ENCODE measurements at places on chromosomes 12 and 14.

- ATAC-seq = no peak
Observed at GRCh38 chr14:101028971-101029667, 125.6 kb upstream of the RTL1 start.

- ATAC-seq = peak; percentile 91
Observed at GRCh38 chr12:121110211-121110940, 22.3 kb upstream of the P2RX7 start.

DNA sequence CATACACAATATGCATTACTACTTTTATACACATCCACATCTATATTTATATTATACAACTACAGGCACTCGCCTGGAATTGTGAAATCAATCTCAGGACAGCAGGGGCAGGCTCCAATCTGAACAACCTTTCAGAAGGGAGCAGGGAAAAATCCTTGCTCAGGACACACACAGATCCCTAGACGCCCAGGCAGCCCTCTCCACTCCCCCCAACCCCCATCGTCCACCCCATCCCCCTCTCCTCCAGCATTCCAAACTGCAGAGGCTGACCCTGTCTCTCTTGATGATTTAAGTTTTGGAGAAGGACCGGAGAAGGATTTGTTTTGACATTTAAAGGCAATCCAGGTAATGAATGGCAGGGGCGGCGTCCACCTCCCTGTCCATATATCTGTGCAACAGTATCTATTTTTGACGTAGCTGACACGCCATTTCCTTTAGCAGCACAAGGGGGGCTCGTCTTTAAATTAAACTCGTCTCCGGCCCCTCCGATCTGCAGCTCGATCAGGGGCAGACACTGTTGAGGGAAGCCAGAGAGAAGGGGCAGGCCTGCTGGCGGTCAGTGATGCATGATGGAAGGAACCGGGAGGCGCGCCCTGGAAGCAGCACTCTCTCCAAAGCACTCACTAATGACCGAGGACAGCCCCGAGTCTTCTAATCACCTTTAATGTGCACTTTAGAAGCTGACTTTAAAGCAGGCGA, 95.0 kb upstream of the TBX5 start:
- no peak for ATAC-seq

DNA sequence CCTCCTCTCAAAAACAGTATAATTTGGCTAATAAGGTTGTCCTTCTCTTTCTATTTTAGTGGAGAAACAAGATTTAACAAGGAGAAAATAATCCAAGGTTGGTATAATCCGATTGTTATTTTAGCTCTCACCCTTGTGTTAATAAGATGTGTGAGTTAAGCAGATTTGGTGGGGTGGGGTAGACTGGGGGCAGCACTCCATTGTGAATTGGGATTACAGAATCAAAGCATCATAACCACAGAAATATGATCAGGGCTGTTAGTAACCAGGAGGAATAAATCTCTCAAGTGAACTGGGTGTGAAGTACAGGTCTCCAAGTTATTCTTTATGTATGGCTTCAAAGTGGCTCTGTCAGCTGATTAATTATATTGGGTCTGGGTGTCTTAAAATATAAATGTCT, 10.2 kb downstream of the TIGAR start:
- no peak for ATAC-seq

GRCh38 chr12:91818227-91819131, 327.2 kb downstream of the BTG1 start:
- ATAC-seq = no peak

- no peak for ATAC-seq
Observed at GRCh38 chr12:125254856-125255255, 189.6 kb downstream of the AACS start.

- no peak for ATAC-seq
Observed at GRCh38 chr12:94714378-94715114, 64.2 kb upstream of the TMCC3 start.

DNA sequence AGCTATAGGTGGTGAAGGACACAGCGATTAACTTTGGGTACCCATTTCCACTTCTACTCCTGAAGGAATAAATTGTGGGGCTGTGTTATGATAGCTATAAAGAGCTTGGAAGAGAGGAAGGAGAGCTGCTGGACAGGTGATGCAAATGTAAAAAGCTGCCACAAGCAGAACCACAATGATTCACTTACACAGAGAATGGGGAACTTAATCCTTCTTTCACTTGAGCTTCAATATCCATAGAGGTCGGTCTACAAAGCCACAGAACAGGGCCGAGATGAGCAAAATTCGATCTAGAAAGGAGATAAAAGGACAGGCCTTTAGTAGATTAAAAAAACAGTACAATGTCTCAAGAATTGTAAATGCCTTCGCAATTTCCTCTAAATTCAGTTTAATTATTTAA, 831.1 kb downstream of the LRFN5 start:
- no peak for ATAC-seq

GRCh38 chr14:94682736-94683135, 70.5 kb downstream of the SERPINA3 start:
- no peak for ATAC-seq

GRCh38 chr12:17214929-17215328, 609.0 kb upstream of the LMO3 start:
- no peak for ATAC-seq

DNA sequence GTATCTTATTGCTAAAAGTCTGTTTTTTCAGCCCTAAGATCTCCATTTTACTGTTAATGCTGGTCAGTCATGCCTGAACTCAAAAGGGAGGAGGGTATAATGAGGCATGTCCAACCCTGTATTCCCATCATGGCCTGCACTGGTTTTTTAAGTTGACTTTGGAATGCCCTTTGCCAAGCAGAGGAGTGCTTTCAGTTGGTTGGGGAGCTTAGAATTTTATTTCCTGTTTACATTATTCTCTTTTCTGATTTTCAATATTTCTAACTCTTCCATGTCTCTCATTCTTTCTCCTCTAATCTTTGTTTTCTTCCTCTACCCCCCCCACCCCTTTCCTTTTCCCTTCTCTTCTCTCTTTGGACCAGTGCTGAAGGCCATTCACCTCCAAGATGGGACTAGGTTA, 4.9 kb upstream of the DHRS2 start:
- no peak for ATAC-seq

DNA sequence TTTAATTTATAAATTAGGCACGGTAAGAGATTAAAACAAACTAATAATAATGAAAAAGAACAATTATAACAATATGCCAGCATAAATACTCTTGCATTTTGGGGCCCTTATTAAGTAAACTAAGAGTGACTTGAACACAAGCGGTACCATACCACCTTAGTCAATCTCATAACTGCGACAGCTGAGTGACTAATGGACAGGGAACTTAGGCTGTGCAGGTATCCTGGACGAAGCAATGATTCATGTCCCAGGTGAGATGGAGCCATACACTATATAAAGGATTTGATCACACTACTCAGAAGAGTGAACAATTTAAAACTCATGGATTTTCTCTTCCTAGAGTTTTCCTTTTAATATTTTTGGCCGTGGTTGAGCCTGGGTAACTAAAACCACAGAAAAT, 4.3 kb downstream of the KLRC4 start:
- no peak for ATAC-seq

DNA sequence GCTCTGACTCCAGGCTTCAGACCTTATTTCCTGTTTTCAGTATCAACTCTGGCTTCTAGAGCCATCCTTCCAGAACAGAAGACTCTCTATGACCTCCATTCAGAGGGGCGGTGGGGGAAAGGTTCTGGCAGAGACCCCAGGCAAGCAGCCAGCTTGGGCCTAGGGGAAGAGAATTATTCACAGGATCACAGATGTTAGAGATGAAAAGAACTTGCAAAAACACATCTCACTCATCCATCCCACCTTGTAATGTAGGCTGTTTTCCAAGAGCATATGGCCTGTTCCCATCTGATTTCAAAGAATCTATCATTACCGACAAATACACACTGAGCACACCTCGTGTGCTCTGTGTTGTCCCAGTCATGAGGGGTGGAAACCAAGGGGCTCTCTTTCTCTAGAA, 131.9 kb downstream of the GRIN2B start:
- no peak for ATAC-seq

DNA sequence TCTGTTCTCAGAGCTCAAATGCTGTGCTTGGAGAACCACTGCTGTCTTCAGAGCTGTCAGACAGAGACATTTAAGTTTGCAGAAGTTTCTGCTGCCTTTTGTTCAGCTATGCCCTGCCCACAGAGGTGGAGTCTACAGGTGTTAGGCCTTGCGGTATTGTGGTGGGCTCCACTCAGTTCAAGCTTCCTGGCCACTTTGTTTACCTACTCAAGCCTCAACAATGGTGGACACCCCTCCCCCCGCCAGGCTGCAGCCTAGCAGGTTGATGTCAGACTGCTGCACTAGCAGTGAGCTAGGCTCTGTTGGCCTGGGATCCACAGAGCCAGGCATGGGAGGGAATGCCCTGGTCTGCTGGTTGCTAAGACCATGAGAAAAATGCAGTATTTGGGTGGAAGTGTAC, 323.8 kb downstream of the BCAT1 start:
- ATAC-seq = no peak

DNA sequence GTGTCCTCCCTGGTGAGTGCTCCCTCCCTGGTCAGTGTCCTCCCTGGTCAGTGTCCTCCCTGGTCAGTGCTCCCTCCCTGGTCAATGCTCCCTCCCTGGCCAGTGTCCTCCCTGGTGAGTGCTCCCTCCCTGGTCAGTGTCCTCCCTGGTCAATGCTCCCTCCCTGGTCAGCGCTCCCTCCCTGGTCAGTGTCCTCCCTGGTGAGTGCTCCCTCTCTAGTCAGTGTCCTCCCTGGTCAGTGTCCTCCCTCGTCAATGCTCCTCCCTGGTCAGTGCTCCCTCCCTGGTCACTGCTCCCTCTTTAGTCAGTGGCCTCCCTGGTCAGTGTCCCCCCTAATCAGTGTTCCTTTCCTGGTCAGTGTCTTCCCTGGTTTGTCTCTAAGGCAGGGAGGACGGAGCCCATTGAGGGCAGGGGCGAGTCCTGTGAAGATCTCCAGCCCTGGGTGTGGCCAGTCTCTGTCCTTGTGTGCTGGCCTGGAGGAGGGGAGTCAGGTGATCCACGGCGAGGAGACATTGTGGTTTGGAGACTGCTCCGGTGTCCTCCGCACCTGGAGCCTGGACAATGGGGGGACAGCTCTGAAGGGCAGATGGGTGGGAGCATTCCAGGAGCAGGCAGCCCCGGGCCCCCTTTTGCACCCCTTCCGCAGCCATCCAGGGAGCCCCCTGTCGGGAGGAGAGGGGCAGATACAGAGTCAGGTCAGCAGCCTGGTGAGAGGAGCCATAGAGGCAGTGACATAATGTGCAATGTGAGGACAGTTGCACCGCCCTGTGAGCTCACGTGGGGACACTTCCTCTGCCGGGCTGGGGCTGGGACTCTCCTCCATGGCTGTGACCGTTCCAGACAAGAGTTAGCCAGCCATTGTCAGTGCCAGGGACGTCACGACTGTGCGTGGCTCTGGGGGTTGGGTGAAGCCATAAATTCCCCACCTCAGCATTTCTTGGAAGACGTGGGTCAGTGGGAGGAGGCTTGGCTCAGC, 93.4 kb downstream of the ADGRD1 start:
- ATAC-seq = no peak

- ATAC-seq = no peak
Observed at GRCh38 chr14:81400202-81400678, at the start of gene STON2. TSS of gene STON2 (minus strand) at chr14:81400324. CDS start at chr14:81398382, 1,942 bp downstream.

DNA sequence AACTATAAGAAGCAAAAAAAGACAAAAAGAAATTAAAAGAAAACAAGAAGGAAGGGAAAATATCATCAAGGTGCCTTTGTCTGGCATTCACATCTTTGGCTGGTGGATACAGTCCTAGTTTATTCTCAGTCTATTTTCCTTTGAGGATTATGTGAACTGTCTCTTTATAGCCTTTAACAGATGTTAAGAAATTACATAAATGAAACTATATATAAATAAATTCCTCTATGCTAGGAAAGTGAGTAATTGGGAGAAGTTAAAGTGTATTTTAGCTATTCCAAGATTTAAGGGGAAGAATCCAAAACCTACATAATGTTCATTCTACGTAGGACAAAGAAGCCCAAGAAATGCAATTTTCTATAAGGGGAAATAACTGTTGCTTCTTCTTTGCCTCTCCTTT, 316.3 kb downstream of the ADAMTS20 start:
- no peak for ATAC-seq

GRCh38 chr12:8950702-8951478, 1.4 kb upstream of the M6PR start:
- ATAC-seq = no peak

DNA sequence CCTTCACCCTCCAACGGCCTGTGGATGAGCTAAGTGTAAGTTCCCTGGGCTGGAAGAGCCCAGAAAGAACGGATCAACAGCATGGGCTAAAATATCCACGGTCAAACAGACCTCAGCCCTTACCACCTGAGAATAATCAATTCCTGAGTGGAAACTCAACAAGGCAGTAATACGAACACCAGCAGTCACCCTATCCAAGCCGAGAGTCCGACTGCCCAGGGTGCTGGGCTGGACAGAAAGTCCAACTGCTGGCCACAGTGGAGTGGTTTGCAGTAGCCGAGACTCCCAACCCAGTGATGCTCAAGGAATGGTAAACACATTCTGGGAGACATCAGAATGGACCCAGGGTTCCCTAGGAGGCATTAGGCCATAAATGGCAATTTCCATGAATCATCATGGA, 36.8 kb downstream of the ANO2 start:
- ATAC-seq = no peak

DNA sequence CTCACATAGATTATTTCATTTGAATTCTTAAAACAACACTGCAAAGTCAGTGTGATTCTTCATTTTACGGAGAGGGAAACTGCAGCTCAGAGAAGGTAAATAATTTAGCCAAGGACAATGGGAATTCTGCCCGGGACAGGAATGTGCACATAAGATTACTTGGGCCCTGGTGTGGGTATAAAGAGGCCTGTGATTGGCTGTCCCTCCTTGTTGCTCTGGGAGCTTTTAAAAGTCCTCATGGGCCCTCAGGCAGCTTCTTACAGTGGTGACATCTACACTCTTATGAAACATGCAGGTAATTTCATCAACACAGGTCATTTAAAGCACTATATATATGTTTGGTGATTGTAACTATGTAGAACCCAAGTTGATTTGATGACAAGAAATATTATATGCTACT, 100.3 kb downstream of the ESR2 start:
- no peak for ATAC-seq

- ATAC-seq = no peak
Observed at GRCh38 chr14:64974563-64974962, 2.4 kb upstream of the RAB15 start.

DNA sequence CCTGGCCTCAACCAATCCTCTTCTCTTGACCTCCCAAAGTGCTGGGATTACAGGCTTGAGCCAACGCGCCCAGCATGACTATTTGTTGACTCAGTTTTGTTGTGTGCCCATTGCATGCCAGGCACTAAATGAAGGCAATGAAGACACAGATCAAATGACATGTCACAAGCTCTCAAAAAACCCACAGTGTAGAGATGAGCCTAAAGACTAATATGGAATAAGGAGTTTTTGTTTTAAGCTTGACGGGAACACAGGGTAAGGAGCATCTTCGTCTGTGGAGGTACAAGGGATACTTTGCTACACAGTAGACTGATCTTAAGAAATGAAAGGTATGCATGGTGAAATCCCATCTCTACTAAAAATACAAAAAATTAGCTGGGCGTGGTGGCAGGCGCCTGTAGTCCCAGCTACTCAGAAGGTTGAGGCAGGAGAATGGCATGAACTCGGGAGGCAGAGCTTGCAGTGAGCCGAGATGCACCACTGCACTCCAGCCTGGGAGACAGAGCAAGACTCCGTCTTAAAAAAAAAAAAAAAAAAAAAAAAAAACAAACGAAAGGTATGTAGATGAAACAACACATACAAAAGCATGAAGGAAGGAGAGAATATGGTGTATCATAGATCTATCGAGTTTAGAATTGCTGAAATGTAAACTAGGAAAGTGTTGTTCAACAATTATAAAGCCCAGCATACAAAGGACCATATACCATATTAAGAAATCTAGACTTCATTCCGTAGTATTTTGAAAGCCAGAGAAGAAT, 122.1 kb upstream of the PTPRB start:
- no peak for ATAC-seq

Data from SK-N-SH treated with all-trans-retinoic acid at 6 μM for 48 hours (cell line).